PC-9 (cell line): ENCODE measurements at places on chromosomes 11 and 22. TPM values are rescaled to one million over a fixed set of nuclear protein-coding genes. Genes with fewer than 3 reads are reported as not detected.
A peak's percentile ranks its signal among the peaks of the same experiment; 100 is the strongest.

- H3K4me1 ChIP-seq = no peaks in the 10 kb centered on the region
- H3K27me3 ChIP-seq = no peaks in the 10 kb centered on the region
- no peak overlapping the region for H3K27ac ChIP-seq
- DNase-seq = no peak
- no peak overlapping the region for H3K4me3 ChIP-seq
Observed at GRCh38 chr11:100730266-100730665, 43.2 kb downstream of the ARHGAP42 start.

CEP126 gene
- total RNA-seq = 3.7 and 6.0 TPM in 2 replicates

- H3K27me3 ChIP-seq = peaks cover 99% of the 10 kb centered on the region
- no peak overlapping the region for H3K27ac ChIP-seq
- no peaks in the 10 kb centered on the region for H3K4me1 ChIP-seq
- no peaks in the 10 kb centered on the region for H3K36me3 ChIP-seq
Observed at GRCh38 chr22:48748113-48748859, 1079.4 kb downstream of the BRD1 start.

CNTF gene
- total RNA-seq = 2.1 and 3.4 TPM in 2 replicates

- peaks cover 22% of the 10 kb centered on the region for H3K4me1 ChIP-seq
- H3K27ac ChIP-seq = no peak overlapping the region
Observed at GRCh38 chr11:78363024-78363619, 54.5 kb downstream of the GAB2 start.

DNA sequence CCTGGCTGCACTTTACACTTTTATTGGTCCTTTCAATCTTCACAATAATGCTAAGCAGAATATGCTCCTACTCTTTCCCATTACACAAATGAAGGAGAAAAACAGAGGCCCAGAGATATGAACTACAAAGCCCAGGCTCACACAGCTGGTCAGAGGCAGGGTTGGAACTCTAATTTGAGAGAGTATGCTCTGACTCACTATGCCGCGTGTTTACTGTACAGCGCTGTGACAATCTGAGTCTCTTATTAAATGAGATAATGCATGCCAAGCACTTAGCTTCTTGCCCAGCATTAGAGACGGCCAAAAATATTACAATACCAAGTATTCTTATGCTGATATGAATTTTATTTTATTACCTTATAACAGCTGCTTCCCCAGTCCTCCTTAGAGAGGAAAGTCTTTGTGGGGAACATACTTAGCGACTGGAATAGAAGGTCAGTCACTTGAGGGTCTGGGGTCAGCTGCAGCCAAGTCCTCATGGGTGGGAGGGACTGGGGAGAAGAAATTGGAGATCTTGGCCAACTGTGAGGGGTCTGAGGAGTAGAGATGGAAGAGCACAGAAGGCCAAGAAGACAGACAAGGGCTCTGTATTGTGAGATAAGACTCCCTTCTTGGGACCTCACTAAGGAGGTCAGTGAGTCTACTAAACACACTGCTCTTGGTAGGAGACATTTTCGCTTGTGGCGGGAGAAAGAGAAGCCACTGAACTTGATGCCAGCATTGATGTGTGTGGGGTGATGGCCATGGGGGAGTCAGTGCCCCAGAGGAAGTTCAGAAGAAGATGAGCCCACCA lies 150.8 kb upstream of the TIMP3 start:
- DNase-seq = no peak
- no peak overlapping the region for H3K4me3 ChIP-seq
- no peaks in the 10 kb centered on the region for H3K27me3 ChIP-seq
- H3K36me3 ChIP-seq = no peaks in the 10 kb centered on the region
- H3K27ac ChIP-seq = no peak overlapping the region

DNA sequence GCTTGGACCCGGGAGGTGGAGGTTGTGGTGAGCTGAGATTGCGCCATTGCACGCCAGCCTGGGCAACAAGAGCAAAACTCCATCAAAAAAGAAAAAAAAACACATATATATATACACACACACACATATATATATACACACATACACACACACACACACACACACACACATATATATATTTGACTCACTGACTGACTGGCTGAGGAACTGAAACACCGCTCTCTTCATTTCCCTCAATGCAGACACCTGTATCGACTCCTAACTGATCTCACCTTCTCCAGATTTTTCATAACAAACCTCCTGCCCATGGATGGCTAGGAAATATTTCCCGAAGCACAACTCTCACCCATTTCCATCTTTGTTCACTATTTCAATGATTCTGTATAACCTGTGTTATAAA lies 140.7 kb upstream of the ANO3 start:
- no peak for DNase-seq
- peaks cover 20% of the 10 kb centered on the region; the same call in 1 of the 2 replicates for H3K4me1 ChIP-seq
- H3K27ac ChIP-seq = no peak overlapping the region
- no peak overlapping the region for H3K4me3 ChIP-seq

DNA sequence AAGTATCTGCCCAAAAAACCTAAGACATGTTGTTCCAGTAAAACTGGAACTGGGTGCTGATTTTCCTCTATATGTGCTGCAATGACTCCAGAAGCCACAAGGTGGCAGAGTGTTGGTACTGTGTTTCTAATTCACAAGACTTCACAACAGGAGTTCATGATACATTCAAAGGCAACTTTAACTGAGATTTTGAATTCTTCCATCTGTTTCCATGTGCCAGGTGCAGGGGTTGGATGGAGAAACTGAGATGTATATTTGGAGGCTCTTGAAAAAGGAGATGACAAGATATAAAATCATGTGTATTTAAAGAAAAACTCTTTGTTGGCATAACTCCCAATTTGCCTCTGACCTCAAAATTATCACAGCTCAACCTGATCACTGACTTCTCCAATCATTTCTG lies 1098.6 kb upstream of the CCDC90B start:
- no peak overlapping the region for H3K27ac ChIP-seq
- no peaks in the 10 kb centered on the region for H3K27me3 ChIP-seq
- H3K4me3 ChIP-seq = no peak overlapping the region
- H3K36me3 ChIP-seq = no peaks in the 10 kb centered on the region

GRCh38 chr11:92501066-92501739 lies 276.6 kb downstream of the FAT3 start:
- no peak overlapping the region for H3K27ac ChIP-seq
- no peaks in the 10 kb centered on the region for H3K27me3 ChIP-seq
- H3K4me1 ChIP-seq = 0 out of 2 replicates have a peak, but pooled peaks cover 15% of the 10 kb centered on the region
- no peak overlapping the region for H3K4me3 ChIP-seq

DNA sequence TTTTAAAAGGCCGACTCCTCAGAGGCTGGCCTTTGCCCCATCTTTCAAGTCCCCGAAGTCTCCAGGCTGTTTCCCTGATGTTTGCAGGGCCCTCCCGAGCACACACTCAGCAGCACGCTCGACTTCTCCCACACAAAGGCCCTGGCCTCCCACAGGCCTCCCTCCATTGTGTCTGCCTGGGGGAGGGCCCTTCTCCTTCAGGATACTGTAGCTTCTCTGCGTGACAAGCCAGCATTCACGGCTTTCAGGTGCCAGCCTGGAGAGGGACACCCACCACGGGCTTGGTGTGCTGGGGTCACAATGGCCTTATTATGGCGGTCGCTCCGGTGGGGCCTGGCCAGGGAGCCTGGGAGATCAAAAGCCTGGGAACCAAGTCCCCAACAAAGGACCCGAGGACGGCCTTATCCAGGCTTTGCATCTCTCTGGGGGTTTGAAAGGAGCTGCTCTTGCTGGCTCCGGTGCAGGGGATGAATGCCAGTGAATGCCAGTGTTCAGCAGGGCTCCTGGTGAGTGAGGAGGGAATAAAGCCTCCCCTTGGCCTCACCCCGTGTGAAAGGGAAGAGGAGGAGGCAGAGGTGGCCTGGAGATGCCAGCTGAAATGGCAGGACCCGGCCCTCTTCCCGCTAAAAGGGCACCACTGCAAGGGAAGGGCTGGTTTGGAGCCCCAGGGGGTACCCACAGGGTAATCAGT lies 55.0 kb downstream of the TRAF6 start:
- H3K4me3 ChIP-seq = no peak overlapping the region
- no peak for DNase-seq
- no peaks in the 10 kb centered on the region for H3K27me3 ChIP-seq
- peak overlapping the region; percentile 59 for H3K27ac ChIP-seq
- no peaks in the 10 kb centered on the region for H3K36me3 ChIP-seq

DNA sequence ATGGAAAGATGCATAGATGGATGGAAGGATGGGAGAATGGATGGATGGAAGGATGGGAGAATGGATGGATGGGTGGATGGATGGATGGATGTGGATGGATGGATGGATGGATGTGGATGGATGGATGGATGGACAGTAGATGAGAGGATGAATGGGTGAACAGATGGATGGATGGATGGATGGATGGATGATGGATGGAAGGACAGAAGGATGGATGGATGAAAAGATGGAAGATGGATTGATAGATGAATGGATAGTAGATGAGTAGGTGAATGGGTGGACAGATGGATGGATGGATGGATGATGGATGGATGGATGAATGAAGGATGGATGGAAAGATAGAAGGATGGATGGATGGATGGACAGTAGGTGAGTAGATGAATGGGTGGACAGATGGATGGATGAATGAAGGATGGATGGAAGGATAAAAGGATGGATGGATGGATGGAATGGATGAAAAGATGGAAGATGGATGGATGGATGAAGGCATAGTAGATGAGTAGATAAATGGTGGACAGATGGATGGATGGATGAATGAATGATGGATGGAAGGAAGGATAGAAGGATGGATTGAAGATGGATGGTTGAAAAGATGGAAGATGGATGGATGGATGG lies 15.5 kb downstream of the FGF3 start:
- H3K36me3 ChIP-seq = no peaks in the 10 kb centered on the region
- H3K27me3 ChIP-seq = no peaks in the 10 kb centered on the region
- peaks cover 13% of the 10 kb centered on the region for H3K4me1 ChIP-seq
- H3K27ac ChIP-seq = no peak overlapping the region
- DNase-seq = no peak

NLRP14 gene
- not detected in 2 replicates for total RNA-seq

DNA sequence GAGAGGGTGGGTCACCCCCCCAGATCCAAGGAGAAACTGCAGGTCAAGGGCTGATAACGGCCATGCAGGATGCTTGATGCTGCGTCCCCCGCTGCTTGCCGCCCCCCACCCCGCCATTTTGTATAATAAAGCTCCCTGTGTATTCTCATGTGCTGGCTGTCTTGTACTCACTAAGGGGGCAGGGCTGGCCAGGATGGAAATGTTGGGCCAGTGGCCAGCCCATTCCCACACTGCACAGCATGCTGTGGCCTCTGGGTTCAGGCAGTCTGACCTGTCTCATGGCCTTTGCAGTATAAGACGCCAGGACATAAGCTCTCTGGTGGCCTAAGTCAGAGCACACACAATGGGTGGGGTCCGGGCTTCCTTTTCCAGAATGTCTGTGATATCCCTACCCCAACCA lies 421 bp upstream of the PRR33 start:
- H3K4me1 ChIP-seq = no peaks in the 10 kb centered on the region
- no peak overlapping the region for H3K4me3 ChIP-seq
- no peaks in the 10 kb centered on the region for H3K36me3 ChIP-seq

DNA sequence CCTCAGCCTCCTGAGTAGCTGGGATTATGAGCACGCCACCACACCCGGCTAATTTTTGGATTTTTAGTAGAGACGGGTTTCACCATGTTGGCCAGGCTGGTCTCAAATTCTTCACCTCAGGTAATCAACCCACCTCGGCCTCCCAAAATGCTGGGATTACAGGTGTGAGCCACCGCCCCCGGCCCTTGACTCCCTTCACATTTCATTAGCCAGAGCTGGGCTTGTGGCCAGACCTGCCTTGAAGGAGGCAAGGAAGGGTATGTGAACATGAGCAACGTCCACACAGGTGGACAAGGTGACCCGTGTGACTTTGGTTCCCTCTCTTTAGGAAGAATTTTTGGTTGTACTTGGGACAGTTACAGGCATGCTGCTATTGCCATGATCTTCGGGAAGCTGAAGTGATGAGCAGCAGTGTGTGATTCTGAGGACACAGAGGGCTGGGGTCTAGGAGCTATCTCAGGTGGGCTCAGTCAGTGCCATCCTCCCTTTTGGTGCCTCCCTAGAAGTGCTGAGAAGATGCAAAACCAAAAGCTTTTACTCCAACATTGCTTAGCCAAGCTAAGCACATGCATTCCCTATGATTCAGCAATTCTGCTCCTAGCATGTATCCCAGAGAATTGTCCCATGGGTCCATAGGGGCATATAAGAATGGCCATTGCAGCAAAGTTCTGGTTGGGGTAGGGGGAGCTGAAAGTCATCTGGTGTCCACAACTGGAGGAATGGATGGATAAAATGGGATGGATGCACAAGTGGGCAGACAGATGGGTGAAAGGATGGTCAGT lies 6.1 kb downstream of the AP5B1 start:
- DNase-seq = no peak
- H3K36me3 ChIP-seq = 0 out of 2 replicates have a peak, but pooled peaks cover 3% of the 10 kb centered on the region
- H3K4me3 ChIP-seq = no peak overlapping the region
- H3K27ac ChIP-seq = no peak overlapping the region
